NCI-H345 (cell line): ENCODE measurements at places on chromosomes 3 and 15.

DNA sequence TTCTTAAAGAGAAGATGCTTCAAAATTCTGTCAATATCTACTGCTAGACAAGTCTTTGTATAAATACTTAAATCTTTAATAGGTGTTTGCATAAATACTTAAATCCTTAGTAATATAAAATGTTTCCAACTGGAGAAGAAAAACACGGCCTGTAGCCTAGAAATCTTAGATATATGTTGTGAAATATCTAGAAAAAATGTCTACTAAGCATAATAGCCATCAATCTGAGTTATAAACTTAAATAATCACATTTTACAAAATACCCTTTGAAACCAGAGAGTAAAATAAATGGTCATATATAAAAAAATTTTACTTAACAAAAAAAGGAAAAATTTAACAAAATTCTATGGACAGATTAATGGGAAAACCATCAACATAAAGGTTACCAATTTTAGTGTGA lies 73.9 kb downstream of the PLOD2 start:
- no peak for DNase-seq

DNA sequence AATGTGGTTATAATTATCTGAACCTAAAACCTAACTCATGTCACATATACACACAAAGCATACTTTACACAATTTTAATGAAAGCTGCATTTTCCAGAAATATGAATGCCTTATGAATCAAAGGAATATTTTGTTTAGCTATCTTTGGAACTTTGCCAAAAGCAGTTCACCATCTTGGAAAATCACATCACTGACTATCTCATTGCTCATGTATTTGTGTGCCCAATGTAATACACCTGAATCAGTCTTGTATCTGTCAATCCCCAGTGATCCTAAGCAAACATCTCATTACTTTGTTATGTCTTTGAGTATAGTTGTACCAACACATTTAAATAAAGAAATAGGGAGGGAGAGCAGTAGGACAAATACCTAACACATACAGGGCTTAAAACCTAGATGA lies 15.6 kb upstream of the CD47 start:
- no peak for DNase-seq

DNA sequence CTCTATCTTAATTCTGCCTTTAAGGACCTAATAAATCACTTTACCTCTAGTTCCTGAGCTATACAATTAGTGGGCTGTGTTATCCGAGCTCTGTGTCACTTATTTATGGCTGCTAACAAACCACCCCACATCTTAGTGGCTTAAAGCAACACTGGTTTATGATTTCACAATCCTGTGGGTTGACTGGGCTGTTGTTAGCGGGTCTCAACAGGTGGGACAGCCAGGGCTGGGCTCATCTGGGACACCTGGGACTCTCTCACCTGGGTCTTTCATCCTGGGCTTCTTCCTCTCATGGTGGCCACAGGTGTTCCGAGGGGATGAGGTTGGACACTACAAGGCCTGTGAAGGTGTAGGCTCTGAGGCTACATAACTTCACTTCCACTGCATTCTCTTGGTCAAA lies 35.8 kb upstream of the CHST2 start:
- DNase-seq = no peak

- no peak for DNase-seq
These were observed 108.9 kb downstream of the MECOM start for GRCh38 chr3:169554611-169555010.

DNA sequence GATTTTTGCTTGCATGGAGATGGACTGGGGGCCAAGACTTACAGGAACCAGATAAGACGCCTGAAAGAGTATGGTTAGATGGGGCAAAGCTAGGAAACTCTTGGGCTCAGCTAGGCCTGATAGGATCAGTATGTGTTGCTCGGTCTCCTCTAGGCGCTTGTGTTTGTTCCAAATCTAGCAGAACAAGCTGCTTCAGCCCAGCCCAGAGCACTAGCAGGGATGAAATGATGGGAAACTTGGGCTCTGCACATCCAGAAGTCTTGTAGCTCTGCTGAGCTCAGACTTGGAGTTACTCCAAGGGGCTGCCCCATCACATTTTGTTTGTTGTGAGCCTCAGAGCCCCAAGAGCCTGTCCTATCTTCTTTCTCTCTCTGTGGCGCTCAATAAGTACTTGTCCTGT lies 34.7 kb downstream of the FOXL2 start:
- no peak for DNase-seq

DNA sequence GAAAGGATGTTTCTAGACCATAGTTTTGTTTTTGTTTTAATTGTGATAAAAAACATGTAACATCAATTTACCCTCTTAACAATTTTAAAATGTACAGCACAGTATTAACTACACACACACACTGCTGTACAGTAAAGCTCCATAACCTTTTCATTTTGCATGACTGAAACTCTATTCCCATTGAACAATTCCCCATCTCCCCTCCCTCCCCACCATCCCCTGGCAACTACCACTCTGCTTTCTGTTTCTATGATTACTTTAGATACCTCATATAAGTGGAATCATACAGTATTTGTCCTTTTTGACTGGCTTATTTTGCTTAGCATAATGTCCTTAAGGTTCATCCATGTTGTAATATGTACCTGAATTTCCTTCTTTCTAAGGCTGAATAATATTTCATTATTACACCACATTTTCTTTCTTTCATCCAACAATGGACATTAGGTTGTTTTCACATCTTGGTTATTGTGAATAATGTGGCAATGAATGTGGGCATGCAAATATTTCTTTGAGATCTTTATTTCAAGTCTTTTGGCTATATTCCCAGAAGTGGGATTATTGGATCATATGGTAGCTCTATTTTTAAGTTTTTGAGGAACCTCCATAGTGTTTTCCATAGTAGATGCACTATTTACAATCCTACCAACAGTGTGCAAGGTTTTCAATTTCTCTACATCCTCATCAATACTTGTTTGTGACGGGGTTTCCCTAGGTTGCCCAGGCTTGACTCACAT lies 10.7 kb downstream of the CHST14 start:
- no peak for DNase-seq

- no peak for DNase-seq
These were observed 173.3 kb upstream of the ICE2 start for GRCh38 chr15:60652245-60652644.

DNA sequence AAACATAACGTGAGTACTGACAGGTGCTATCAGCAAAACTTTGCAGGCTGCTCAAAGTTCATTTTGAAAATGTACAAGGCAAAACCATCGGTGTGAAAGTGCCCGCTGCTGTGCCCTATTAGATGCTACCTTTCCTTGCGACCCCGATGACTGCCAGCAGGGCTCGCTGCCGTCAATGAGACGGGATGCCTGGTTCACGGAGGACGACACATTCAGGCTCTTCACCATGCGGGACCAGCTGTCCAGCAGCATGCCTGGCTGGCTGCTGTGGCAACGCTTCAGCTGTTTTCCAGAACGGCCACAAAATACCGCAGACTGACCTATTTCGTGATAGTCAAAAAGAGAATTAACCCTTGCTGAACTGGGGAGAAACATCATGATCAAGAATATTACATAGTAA lies 92.7 kb upstream of the OCA2 start:
- DNase-seq = no peak

DNA sequence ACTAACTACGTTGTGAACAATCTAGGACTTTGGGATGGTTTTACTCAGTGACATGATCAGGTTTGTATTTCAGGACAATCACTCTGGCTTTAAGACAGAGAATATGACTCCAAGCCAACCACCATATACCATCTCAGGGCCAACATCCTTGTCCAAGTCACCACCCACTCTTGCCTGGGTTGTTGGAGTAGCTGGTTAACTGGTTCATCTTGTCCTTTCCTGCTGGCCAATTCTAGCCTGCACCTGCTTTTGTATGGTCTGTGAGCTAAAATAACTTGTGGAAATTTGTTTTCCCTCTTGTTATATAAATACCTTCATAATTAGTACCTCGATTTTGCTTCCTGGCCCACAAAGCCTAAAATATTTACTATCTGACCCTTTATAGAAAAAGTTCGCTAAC lies 306.8 kb upstream of the STT3B start:
- no peak for DNase-seq

- DNase-seq = no peak
These were observed 243.2 kb downstream of the PDZRN3 start for GRCh38 chr3:73381551-73381950.

DNA sequence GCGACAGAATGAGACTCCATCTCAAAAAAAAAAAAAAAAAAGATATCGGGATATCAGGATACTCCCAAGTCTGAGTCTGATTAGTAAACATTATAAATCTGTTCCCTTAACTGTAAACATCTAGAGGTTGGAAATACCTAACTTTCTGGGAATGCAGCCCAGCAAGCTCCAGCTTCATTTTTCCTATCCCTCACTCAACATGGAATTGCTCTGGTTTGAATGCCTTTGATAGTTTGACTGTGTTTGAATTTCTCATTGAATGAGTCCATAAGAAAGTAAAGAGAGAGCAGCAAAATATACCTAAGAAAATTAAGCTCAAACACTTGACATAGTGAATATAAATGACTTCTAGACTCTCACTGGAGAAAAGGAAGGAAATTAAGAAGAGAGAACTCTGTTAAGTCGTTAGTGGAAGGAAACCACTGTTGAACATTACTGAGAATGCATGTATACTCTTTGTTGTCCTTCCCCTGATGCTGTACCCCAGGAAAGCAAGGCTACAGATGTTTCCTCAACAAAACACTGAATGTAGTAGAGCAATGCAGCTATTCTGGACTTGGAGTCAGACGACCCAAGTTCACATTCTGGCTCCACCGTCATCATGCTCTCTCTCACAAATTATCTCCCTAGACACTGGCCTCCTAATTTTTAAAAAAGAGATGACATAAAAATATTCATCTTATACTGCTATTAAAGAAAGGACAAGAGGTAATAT lies 62.4 kb downstream of the CD200 start:
- DNase-seq = no peak
